A549 treated with CORT108297 at 1 μM for 4 hours (cell line): ENCODE measurements at places on chromosomes 11 and 22. TPM values are rescaled to one million over a fixed set of nuclear protein-coding genes. Genes with fewer than 3 reads are reported as not detected.

MPZL2 gene
- 0.15 TPM in 1 of 5 replicates, not detected in the others for total RNA-seq

UPK3A gene
- not detected in 5 replicates for total RNA-seq

GTSE1 gene
- total RNA-seq, result 29.8 to 36.2 TPM (median 33.5 TPM) in 5 replicates

FBLN1 gene
- total RNA-seq, result 35.9 to 51.1 TPM (median 49.6 TPM) in 5 replicates

BSX gene
- total RNA-seq, result not detected in 5 replicates

CAVIN3 gene
- total RNA-seq, result 26.7 to 37.5 TPM (median 28.9 TPM) in 5 replicates

ZNRF3 gene
- 4.6 to 7.5 TPM (median 6.5 TPM) in 5 replicates for total RNA-seq

MYH9 gene
- 159 to 193 TPM (median 175 TPM) in 5 replicates for total RNA-seq

TSPO gene
- 137 to 248 TPM (median 239 TPM) in 5 replicates for total RNA-seq

ST3GAL4 gene
- total RNA-seq, result 24.8 to 28.0 TPM (median 25.4 TPM) in 5 replicates

BCO2 gene
- total RNA-seq, result 0.40 to 1.2 TPM (median 0.80 TPM) in 5 replicates

CHADL gene
- total RNA-seq, result not detected in 5 replicates
